ENCODE measurements at places on chromosomes 4 and X. TPM values are rescaled to one million over a fixed set of nuclear protein-coding genes. Genes with fewer than 3 reads are reported as not detected.

DNA sequence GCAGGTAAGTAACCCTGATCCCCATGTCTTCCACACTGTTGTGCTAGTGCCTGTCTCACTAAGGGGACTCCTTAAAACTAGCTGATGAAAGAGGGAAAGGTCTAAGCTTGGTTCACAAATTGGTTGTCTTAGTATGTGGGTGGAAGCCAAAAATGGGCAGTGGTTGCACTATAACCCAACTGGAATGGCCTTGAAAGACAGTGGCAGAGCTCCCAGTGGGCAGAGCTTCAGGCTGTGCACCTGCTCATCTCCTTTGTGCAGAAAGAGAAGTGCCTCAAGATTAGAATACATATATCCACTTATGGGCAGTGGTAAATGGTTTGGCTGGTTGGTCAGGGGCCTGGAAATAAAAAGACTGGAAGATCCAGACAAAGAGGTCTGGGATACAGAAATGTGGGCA is 7.2 kb downstream of the SYN1 start:
- no peak overlapping the region for H3K4me3 ChIP-seq
- no peaks in the 10 kb centered on the region for H3K4me1 ChIP-seq
- DNase-seq, result no peak

GRCh38 chrX:107842715-107843400 is 17.2 kb downstream of the MID2 start:
- no peaks in the 10 kb centered on the region for H3K4me1 ChIP-seq
- H3K36me3 ChIP-seq, result no peaks in the 10 kb centered on the region
- no peak overlapping the region for H3K27ac ChIP-seq

DNA sequence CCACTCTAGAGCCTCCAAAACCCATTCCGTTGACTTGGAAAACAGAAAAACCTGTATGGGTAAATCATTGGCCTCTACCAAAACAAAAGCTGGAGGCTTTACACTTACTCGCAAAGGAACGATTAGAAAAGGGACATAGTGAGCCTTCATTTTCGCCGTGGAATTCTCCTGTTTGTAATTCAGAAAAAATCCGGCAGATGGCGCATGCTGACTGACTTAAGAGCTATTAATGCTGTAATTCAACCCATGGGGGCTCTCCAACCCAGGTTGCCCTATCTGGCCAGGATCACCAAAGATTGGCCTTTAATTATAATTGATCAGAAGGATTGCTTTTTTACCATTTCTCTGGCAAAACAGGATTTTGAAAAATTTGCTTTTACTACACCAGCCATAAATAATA is 60.8 kb downstream of the ZNF732 start:
- H3K27me3 ChIP-seq, result no peaks in the 10 kb centered on the region
- no peak overlapping the region for H3K27ac ChIP-seq
- no peaks in the 10 kb centered on the region for H3K36me3 ChIP-seq

DNA sequence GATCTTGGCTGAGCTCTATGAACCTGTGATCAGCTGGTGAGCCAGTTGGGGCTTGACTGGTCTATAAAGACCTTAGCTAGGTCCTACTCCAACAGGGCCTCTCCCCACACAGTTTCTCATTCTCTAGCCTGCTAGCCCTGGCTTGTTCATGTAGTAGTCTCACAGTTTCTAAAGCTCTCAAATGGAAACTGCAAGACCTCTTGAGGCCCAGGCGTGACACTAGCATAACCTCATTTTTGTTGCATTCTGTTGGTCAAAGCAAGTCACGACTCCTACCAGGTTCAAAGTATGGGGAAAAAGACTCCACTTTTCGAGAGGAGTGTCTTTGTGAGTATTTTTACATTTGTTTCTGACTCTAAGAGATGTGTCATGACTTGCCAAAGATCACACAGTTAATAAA is 50.9 kb downstream of the CEP44 start:
- H3K27me3 ChIP-seq, result no peaks in the 10 kb centered on the region
- DNase-seq, result no peak
- no peak overlapping the region for H3K27ac ChIP-seq
- H3K36me3 ChIP-seq, result no peaks in the 10 kb centered on the region
- no peak overlapping the region for H3K4me3 ChIP-seq

- H3K36me3 ChIP-seq, result no peaks in the 10 kb centered on the region
- no peaks in the 10 kb centered on the region for H3K4me1 ChIP-seq
- H3K27ac ChIP-seq, result no peak overlapping the region
- no peak for DNase-seq
- no peaks in the 10 kb centered on the region for H3K27me3 ChIP-seq
- no peak overlapping the region for H3K4me3 ChIP-seq
Observed at GRCh38 chrX:48715072-48715471, 18.5 kb downstream of the SUV39H1 start.

- peaks cover 16% of the 10 kb centered on the region for H3K4me1 ChIP-seq
- DNase-seq, result no peak
- no peaks in the 10 kb centered on the region for H3K36me3 ChIP-seq
- peak overlapping the region; percentile 86 for H3K4me3 ChIP-seq
- H3K27me3 ChIP-seq, result no peaks in the 10 kb centered on the region
Observed at GRCh38 chr4:102869569-102870197, 891 bp downstream of the CISD2 start.

GRCh38 chr4:94931626-94932025 is 173.9 kb downstream of the BMPR1B start:
- H3K27me3 ChIP-seq, result no peaks in the 10 kb centered on the region
- H3K4me1 ChIP-seq, result no peaks in the 10 kb centered on the region

- H3K27ac ChIP-seq, result no peak overlapping the region
- H3K4me3 ChIP-seq, result no peak overlapping the region
- no peaks in the 10 kb centered on the region for H3K27me3 ChIP-seq
- DNase-seq, result no peak
Observed at GRCh38 chr4:60744767-60745166, 455.4 kb upstream of the ADGRL3 start.

DNA sequence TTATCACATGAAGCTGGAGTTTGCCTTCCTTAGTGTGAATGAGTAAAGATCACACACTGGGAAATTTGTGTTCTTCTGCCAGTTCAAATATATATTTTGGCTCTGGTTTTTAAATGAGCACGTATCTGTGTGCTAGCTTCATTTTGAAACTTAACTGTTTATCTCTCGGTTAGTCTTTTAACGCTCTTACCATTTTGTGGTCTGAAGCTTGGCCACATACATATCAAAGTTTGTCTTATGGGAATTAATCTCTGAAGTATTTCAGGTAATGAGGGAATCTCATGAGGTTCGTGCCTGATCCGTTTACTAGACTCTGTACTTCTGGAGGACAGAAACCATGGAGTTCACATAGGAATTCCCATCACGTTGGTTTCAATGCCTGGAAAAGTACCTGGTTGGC is 13.8 kb downstream of the ATP10D start:
- peak overlapping the region; percentile 35 for H3K4me3 ChIP-seq
- H3K27me3 ChIP-seq, result no peaks in the 10 kb centered on the region

DNA sequence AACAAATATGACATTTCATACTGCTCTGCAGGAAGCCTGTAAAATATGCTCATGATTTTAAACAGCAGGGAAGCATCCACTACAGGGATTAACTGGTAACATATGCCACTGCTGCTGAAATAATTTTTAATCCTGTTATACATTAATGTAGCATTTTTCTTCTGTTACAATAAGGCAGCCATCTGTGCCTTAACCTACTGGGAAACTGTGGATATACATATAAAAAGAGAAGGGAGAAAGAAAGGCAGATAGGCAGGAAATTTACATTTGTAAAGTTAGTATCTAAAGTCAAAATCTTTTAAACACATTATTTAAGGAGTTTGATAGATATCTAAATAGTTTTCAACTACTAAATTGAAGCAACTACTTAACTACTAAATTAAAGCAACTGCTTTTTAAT is 514.6 kb upstream of the KLHL4 start:
- no peaks in the 10 kb centered on the region for H3K27me3 ChIP-seq
- no peak for DNase-seq
- H3K27ac ChIP-seq, result no peak overlapping the region
- no peaks in the 10 kb centered on the region for H3K4me1 ChIP-seq

GRCh38 chrX:121579016-121579760 is 531.8 kb downstream of the GLUD2 start:
- no peak for DNase-seq
- no peaks in the 10 kb centered on the region for H3K4me1 ChIP-seq
- no peaks in the 10 kb centered on the region for H3K36me3 ChIP-seq
- no peak overlapping the region for H3K4me3 ChIP-seq
- no peak overlapping the region for H3K27ac ChIP-seq

DNA sequence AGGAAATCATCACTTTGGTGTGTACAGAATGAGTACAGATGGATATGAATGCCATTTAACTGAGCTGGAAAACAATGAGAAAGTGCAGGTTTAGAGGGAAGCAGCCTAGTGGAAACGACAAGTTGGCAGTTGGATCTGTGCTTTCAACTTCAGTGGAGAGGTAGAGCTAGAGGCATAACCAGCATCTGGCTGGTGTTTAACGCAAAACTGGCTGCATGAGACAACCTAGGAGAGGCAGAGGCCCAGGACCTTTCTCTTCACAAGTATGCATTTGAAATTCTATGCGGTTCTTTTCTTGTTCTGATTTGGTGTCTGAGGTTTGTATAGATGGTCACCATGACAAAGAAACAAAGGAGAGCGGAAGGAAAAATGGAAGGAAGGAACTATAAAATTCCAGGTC is 63.1 kb downstream of the ANXA5 start:
- H3K27me3 ChIP-seq, result no peaks in the 10 kb centered on the region
- DNase-seq, result no peak
- H3K4me3 ChIP-seq, result no peak overlapping the region
- H3K36me3 ChIP-seq, result no peaks in the 10 kb centered on the region

- H3K4me3 ChIP-seq, result no peak overlapping the region
- no peaks in the 10 kb centered on the region for H3K4me1 ChIP-seq
- H3K36me3 ChIP-seq, result no peaks in the 10 kb centered on the region
- no peak for DNase-seq
Observed at GRCh38 chr4:139834226-139834662, 168.6 kb downstream of the MGST2 start.

- no peak overlapping the region for H3K27ac ChIP-seq
- DNase-seq, result no peak
- H3K36me3 ChIP-seq, result no peaks in the 10 kb centered on the region
- peaks cover 2% of the 10 kb centered on the region for H3K4me1 ChIP-seq
- no peak overlapping the region for H3K4me3 ChIP-seq
Observed at GRCh38 chr4:129345609-129346008, 249.7 kb downstream of the C4orf33 start.

DNA sequence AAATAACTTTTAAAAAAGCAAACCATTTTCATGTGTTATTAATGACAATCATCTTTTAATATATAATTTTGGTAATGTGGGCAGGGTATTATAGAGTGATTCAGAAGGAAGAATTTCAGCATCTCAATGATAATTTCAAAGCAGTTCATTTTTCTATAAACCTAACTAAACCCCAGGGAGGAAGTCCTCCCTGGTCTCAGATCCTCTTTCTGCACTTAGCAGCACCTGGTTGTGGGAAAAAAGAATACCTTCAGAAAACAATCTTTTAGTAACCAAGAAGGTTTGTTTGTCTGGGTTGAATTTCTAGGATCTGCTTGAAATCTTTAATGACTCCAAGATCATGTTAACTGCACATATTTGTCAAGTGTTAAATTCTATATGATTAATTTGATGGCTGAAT is 29.9 kb downstream of the DKK2 start:
- no peak for DNase-seq
- H3K27me3 ChIP-seq, result no peaks in the 10 kb centered on the region
- H3K36me3 ChIP-seq, result no peaks in the 10 kb centered on the region
- H3K4me1 ChIP-seq, result no peaks in the 10 kb centered on the region
- H3K4me3 ChIP-seq, result no peak overlapping the region

- H3K4me3 ChIP-seq, result no peak overlapping the region
- H3K27me3 ChIP-seq, result no peaks in the 10 kb centered on the region
- DNase-seq, result peak; percentile 46
Observed at GRCh38 chr4:2289955-2290333, 28.0 kb upstream of the MXD4 start.

DNA sequence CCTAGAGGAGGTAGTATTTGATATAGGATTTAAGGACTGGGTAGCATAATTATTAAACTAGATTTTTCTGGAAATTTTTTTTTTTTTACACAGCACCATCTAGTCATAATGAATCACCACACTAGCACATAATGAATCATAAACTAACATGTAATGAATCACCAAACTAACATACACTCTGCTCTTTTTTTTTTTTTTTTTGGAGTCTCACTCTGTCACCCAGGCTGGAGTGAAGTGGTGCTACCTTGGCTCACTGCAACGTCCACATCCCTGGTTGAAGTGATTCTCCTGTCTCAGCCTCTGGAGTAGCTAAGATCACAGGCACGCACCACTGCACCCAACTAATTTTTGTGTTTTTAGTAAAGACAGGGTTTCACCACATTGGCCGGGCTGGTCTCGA is 92.5 kb downstream of the FAM13A start:
- no peaks in the 10 kb centered on the region for H3K4me1 ChIP-seq
- DNase-seq, result no peak
- H3K27ac ChIP-seq, result no peak overlapping the region
- H3K27me3 ChIP-seq, result no peaks in the 10 kb centered on the region

GRCh38 chr4:105603158-105603557 is 50.7 kb downstream of the ARHGEF38 start:
- no peaks in the 10 kb centered on the region for H3K4me1 ChIP-seq
- no peak for DNase-seq
- H3K27ac ChIP-seq, result no peak overlapping the region
- H3K27me3 ChIP-seq, result no peaks in the 10 kb centered on the region

GRCh38 chr4:12050357-12050756 is 621.7 kb upstream of the HS3ST1 start:
- no peak for DNase-seq
- H3K36me3 ChIP-seq, result no peaks in the 10 kb centered on the region
- H3K4me1 ChIP-seq, result no peaks in the 10 kb centered on the region
- H3K27me3 ChIP-seq, result no peaks in the 10 kb centered on the region

DNA sequence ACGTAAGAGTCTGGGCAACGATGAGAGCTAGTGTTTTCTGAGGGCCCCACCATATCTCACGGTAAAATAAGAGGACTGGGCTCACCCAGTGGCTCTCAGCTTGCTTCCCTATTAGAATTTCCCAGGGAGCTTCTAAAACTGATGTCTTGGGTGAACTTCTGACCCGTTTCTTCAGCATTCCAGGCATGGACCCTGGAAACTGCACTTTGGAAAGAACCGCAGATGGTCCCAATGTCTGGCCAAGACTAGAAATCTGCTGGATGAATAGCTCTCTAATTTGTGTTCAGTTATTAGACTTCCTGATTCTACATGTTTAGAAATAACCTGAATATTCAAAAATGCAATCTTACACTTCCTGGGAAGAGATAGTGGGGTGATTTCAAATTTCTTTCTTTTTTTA is 127.8 kb downstream of the ANOS1 start:
- no peak overlapping the region for H3K4me3 ChIP-seq
- no peak for DNase-seq
- no peaks in the 10 kb centered on the region for H3K27me3 ChIP-seq
- H3K4me1 ChIP-seq, result no peaks in the 10 kb centered on the region
- no peak overlapping the region for H3K27ac ChIP-seq

- H3K4me3 ChIP-seq, result no peak overlapping the region
- no peaks in the 10 kb centered on the region for H3K36me3 ChIP-seq
- no peaks in the 10 kb centered on the region for H3K4me1 ChIP-seq
Observed at GRCh38 chrX:43850629-43851028, 31.6 kb downstream of the MAOB start.

Gene CCDC120
- total RNA-seq, result 0.11 TPM

Gene HPGD
- 4.2 TPM for total RNA-seq

Gene C1QTNF7
- total RNA-seq, result 23.2 TPM

Gene TCEAL5
- not detected for total RNA-seq

Gene GAGE12F
- not detected for total RNA-seq

Gene MED12
- 36.9 TPM for total RNA-seq

Gene VGLL1
- total RNA-seq, result not detected

Gene TEX13C
- not detected for total RNA-seq

Data from ascending aorta (tissue), 2 donors.